ENCODE measurements at places on chromosomes 11 and 22.

DNA sequence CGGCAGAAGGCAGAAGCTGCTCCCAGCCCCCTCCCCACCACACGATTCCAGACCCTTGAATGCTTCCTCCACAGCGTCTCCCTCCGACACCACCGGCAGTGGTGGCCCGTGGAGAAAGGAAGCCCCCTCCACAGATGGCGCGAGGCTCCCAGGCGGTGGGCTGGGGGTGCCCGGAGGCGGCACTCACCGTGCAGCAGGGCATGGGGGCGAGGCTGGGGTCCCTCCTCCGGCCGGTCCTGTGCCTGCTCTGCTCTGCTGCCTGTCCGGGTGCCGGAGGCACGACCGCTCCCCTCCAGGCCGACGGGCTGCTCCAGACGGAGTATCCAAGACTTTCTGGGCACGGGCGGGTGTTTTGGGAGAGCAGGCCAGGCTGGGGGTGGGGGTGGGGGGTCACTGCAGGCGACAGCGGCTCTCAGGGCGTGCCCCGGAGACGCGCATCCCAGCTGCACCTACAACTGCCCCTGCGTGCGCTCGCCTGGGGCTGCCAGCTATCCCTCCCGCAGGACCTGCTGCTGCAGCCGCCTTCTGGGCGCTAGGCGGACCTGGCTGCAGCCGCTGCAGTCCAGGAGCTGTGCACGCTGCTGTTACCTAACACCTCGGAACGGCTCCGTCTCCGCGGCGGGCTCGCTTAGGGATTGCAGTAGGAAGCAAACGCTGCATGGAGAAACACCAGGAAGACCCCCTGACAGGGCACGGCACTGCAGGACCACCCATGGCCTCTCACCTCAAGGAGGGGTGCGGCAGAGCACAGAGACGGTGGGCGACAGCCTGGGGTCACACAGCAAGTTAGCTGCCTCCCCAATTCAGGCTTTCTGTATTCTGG, 15.2 kb downstream of the MRGPRG start:
- no peak for DNase-seq

DNA sequence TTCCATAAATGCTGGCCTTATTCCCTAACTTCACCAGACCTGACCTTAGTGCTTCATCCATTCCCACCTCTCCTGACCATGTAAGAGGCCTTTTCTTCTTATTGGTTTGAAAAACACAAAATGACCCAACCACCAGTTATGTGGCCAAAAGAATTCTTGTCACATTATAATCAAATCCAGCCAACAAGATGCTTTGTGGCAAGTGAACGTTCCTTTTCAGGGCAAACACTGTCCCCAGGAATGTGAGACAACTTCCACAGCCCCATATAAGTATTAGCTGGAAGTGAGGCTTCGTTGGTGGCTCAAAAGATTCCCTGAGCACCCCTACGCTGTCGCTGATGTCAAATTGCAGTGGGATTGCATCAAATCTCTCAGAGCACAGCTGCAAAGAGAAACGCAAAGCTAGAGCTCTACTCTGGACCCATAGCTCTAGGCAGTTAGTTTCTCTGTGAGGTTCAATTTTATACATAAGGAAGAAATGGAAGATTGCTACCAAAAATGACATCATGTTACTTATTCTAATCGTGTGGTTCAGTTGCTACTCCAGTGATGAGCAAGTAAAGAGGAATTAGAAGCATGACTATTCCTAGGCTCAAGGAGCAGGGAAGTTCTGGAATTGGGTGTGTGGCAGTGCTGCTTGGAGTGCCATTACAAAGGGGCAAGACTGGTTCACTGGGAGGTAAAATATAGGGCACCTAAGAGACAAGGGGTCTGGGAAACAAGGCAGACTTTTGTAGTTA, 26.1 kb downstream of the GLYATL1 start:
- DNase-seq, result no peak

GRCh38 chr11:58693026-58693425, 38.7 kb downstream of the GLYAT start:
- DNase-seq, result no peak

DNA sequence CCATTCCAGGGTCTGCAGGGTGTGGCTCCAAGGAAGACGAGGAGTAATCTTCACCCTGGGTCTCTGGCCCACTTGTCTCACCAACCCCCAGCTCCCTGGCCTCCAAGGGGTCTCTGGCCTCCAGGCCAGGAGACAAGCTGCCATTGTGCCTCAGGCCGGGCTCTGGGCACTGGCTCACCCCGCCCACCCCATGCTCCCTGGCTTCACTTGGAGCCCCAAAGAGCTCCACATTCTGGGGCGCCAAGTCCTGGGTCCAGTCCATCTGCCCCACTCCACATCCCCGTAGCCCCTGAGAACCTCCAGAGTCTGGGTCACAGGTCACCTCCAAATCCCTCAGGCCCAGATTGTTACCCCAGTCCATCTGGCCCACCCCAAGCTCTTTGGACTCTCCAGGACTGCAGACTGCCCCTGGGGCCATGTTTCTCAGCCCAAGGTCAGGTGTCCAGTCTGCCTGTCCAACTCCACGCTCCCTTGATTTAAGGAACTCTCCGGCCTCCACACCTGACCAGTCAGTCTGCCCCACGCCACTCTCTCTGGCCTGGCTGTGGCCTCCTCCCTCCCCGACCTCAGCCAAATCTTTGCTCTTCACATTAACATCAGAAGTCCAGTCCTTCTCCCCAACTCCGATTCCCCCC, 16.2 kb downstream of the TNKS1BP1 start:
- DNase-seq, result no peak

DNA sequence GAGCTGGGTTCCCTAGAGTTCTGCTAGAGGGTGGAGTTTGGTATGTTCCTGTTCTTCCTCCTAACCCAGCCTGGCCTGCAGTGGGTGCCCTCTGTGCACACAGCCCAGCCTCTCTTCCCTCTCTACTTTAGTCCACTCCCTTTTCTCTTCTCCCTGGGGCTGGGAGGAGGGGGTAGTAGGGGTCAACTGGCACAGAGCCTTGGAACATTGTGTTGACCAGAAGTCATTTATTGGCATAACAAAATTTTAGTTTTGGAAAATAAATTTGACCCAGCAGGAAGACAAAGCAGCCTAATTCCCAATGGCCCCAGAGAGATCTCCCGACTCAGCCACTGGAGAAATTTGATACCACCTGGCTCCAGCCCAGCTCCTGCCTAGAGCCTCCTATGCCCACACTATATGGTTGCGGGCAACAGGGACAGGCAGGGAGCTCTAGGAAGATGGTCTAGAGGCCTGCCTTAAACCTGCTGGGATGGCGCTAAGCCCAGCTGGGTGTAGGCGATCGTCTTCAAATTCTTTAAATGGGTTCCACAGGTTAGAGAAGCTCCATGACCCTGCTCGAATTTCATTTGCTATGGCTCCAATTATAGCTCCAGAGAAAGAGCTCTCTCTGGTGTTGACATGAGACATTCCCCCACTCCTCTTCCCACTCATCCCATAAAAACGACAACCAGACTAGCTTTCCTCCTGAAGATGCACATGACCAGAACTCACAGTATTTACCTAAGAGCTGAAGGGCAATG, 9.9 kb downstream of the PCSK7 start:
- DNase-seq, result peak; percentile 86

DNA sequence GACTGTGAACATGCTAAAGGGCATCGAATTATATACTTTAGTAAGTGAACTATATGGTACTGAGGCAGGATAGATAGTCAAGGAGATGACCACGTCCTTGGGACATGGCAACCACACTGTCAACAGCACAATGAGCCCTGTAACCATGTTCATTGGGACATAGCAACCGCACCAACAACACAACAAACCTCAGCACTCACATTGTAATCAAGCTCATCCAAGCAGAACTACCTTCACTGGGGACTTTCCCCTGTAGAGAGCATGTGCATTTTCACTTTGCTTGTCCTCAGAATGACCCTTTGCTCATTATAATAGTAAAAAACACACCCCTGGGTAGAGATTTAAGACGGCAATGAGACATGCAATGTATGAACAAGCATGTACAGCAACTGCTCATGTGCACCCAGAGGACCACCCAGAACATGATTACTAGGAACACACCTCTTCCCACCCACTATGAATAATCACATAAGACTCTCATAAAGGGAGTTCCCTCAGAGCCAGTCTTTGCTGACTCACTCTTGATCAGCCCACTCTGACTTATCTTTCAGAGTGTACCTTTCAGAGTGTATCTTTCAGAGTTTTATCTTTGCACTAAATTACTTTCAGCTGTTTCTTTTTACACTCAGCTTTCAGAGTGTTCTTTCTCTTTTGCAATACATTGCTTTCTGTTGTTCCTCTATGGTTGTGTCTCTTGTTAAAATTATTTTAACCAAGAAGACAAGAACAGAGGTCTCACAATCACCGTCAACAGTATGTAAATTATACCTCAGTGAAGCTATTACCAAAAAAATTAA, 4.1 kb upstream of the PLAAT2 start:
- DNase-seq, result no peak

DNA sequence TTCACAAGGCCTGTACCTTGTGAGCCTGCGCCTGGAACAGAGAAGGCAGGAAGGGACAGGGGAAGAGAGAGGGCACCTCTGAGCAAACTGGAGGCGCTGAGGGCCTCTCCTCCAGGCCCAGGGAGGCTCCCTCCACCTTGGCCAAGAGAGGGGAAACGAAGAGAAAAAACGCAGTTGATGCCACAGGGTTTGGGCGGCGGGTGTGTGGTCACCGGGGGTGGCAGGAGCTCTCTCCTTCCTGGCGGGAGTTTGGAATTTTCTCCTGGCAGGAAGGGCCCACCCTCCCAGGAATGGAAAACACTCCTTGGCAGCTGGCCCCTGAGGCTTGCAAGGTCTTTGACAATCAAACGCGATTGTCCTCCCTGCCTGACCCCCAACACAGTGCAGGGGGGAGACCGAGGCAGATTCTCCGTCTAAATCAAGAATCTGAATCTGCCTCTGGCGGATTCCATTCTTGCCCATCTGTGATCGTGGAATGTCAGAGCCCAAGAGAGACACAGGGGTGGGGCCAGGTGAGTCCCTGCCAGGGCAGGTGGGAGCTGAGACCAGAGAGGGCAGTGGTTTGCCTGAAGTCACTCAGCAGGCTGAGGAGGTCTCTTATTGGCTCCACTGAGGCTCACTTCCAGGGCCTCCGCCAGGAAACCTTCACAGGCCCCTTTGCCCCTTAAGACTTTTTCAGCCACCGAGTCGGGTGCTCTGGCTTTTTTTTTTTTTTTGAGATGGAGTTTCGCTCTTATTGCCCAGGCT, 21.0 kb downstream of the RPL3 start:
- DNase-seq, result no peak

DNA sequence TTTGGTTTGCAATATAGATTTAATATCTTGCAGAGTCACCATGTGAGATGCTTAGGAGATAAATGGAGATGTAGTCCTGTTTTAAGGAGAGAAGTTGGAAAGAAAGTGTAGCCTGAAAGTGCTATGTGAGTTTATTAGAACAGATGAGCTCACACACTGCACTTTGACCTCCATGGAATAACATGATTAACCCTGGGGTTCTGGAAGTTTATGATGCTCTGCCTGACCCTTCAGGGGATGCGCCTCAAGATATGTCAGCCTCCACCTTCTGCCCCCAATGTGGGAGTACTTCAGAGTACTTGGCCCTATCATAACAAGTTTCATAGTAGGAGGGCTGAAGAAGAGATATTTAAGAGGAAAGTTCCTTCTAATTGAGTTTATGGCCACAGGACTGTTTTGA, 23.3 kb upstream of the TRIM21 start:
- DNase-seq, result no peak

Measured in NCI-H2081 (cell line).